ENCODE measurements at places on chromosomes 3 and 15.

DNA sequence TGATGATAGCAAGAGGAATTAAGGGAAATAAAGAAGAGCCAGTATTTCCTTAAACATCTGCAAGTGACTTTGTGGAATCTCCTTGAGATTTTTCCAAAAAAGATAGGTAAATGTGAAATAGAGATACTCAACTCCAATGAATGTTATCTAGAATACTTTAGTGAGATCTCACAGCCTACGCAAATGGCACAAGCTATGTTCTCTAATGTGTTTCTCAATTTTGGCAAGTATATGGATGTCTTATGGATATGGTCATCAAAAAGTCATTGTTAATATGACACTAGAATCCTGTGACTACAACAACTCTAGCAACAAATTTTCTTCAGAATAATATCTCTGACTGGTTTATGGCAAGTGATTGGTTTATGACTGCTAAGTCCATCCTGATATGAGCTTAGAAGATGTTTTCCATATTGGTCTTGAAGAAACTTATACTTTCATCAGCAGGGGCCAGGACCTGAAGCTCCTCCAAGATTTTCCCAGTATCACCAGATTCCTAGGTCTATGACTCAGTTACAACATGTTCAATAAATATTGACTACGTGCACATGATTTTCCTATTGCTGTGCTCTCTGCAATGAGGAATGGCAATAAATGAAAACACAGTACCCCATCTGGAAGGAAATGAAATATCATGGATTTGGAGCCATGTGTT is 170.9 kb upstream of the THBS1 start:
- no peak for DNase-seq

DNA sequence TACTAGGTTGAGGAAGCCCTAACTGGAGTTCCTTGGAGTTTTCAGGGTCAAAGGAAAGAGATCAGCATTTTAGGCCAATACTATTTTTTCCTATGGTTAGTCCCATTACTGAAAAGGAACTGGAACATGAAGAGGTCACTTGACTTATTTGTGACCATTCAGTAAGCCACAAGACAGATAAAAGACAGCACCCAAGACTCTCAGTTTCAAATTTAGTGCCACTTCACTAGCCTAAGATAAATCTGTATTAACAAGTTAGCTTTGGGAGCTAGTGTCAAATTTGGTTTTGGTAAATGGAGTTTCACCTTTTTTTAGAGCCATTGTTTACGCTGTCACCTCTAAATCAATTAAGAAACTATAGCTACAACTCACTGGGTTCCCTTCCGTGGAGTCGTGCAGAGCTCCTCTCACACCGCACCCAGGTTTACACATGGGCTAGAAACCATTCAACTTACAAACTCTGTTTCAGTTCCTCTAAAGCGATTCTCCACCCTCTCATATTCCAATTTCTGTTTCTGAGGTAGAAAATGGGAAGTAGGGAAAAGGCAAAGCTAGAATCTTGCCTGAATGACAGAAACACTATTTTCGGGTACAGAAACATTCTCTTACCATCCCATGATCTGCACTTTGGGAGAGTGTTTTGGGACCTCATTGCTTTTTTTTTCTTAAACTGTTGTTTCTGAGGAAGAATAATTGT is 14.4 kb downstream of the CCDC32 start:
- DNase-seq = no peak

DNA sequence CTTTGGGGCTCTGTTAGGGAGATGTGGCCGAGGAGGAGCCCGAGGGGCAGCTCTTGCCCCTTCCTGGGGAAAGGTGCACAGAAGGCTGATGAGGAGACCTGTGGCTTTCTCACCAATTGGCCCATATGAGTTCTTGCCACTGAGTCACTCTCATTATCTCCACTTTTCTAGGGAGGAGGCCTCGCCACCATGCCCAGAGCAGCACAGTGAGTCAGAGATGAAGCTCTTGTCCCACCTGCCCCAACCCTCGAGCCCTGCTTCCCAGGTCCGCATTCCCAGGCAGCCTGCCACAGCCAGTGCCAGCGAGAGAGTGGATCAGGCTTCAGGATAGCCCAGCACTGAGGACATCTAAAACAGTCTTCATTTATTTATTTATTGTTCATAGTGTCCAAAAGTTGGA is 53.5 kb downstream of the AMOTL2 start:
- no peak for DNase-seq

- DNase-seq = no peak
Measured at GRCh38 chr3:78994174-78995027, 773.4 kb downstream of the ROBO1 start.

- DNase-seq = no peak
Measured at GRCh38 chr15:69668039-69668705, 215.6 kb downstream of the RPLP1 start.

GRCh38 chr15:75685195-75685594 is 27.5 kb downstream of the CSPG4 start:
- DNase-seq = no peak

DNA sequence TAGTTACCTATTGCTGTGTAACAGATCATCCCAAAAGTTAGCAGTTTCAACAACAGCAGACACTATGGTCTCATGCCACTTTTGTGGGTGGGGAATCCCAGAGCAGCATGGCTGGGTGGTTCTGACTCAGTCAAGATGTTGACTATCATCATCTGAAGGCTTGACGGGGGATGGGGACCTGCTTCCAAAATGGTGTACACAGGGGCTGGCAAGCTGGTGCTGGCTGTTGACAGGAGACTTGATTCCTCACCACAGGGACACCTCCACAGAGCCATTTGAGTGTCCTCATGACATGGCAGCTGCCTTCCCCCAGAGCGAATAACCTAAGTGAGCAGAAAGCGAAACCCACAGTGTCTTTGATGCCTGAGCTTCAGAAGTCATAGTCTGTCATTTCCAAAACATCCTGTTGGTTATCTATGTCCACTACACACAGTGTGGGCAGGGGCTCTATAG is 19.1 kb downstream of the DNAJB8 start:
- no peak for DNase-seq

DNA sequence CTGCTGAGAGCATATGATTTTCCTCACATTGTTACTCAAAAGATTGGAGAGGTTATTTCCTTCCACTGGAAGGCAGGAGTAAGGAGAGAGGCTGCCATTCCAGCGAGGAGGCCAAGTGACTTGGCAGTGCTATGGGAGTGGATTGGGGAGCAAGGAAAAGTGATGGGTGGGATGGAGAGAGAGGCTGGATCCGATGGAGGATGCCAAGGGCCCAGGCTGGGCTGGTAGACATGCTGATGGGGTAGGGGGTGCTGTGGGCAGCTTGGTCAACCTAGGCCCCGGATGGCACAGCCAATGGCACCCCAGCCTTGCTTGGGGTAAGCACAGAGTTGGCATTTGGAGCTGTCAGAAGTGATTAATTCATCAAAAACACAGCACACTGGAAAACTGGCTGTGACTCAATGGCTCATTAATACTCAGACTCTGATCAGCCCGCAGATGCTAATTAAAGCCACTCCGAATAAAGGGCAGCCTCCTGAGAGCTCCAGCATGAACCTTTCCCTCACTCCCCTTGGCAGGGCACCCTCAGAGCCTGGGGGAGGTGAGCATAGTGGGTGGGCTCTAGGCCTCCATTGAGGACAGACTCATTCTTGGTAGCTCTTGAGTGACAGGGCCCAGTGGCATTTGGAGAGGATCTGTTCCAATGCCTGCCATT is 22.1 kb upstream of the SLC6A1 start:
- DNase-seq = peak; percentile 58

- no peak for DNase-seq
Measured at GRCh38 chr3:154852515-154852914, 227.6 kb upstream of the MME start.

DNA sequence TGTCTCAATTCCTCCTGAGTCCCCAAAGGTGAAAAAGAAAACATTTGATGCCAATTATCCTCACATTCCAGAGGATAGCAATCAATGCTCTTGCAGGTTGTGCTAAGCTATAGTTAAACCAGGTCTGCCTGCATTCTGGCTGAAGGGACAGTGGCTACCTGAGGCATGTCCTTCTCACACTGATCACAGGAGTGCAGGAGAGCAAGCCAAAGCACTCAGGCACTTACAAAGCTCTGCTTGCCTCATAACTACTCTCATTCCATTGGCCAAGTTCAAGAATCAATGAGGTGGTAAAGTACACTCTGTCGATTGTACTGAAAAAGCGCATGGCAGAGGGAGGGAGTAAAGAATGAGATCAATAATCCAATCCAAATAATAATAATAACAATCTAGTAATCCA is 342.0 kb upstream of the PPP2R3A start:
- DNase-seq = no peak

Measured in amygdala (tissue), 56 donors.